Fibroblast of skin of left quadriceps (primary cell): ENCODE measurements at places on chromosomes 3 and 15.
A peak's percentile ranks its signal among the peaks of the same experiment; 100 is the strongest.

DNA sequence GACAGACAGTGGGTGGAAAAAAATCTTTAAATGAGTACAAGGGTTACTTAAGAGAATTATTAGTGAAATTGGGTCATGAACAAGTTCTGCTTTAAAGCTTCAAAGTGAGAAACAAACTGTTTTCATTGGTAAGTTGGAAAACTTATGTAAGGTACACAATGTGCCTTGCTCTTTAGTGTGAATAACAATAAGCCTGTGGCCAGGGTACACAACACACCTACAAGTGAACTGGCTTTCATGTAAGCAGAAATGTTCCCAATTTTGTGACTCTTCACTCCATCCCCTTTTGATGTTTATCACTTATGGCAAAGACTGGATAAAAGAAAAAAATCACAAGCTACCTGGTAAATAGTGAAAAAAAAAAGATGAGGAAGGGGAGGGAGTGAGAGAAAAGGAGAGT is 253.7 kb downstream of the ZBTB20 start:
- no peak for DNase-seq

GRCh38 chr3:171865191-171865865 is 22.2 kb downstream of the TMEM212 start:
- DNase-seq = no peak

GRCh38 chr15:70361106-70361505 is 263.4 kb upstream of the TLE3 start:
- DNase-seq = no peak

DNA sequence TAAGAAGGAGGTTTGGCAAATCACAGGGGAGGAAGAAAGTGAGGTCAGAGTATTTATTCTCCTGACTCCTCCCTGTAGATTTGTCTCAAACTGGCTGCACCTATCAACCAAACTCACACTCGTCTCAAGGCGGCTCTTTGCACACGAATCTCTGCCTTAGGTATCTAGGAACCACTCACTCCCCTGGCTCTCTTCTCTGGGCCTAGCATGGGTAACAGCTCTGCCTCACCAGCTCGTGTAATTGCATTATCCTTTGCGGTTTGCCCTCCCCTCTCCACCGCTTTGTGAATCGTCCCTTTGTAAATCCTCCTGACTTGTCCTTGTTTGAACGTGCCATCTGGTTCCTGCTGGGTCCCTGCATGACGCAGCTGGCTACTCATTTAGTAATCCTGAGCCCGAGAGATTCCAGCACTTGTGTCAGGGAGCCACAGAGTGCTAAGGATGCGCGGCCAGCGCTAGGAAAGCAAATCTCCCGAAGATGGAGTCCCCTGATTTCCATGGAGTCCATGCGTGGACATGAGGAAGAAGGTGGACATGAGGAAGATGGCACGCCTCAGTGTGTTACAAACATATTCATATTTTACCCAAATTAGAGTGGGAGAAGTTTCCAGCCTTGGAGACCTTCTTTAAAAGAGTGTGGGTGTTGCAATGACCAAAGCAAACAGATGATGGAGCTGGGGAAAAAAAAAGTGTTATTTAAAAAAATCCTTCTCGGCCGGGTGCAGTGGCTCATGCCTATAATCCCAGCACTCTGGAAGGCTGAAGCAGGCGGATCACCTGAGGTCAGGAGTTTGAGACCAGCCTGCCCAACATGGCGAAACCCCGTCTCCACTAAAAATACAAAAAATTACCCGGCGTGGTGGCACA is 26.7 kb downstream of the NRROS start:
- peak; percentile 17 for DNase-seq

DNA sequence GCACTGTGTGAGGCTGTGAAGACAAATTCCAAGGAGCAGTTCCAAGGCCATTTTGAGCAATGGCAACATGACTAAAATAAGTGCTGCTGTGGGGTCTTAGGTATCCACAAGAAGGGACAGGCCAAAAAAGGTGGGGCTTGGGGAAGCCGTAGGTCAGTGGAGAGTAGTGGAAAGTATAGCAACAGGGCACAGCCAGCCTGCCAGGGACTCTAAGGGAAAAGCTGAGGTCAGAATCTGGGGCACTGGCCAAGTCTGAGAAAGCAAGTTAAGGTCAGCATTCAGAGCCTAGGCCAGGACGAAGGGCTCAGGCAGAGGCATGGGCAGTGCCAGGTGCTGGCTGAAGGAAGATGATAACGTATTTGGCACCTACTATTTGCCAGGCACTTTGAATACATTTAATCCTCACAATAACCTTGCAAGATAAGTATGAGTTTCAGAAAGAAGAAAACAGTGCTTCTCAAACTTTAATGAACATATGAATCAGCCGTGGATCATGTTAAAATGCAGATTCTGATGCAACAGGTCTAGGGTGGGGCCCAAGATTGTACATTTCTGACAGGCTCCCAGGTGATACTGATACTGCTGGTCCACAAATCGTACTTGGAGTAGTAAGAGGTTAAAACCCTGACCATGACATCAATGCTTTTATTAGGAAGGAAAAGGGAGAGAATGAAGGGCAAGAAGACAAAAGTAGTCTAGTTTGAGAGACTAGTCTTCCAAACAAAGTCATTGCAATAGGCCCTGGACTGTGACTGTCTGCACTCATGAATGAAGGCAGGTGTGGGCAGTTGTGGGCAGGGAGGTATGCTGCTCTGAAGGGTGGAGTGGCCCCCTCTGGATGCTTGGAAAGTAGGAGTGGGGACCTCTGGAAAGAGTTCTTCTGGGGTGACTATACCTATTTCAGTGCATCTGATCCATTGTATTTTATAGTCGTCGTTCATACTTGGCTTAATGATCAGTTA is 106.3 kb upstream of the ANKRD28 start:
- no peak for DNase-seq

- no peak for DNase-seq
Measured at GRCh38 chr3:87307805-87308204, 31.4 kb upstream of the POU1F1 start.

GRCh38 chr3:114622001-114622400 is 328.2 kb downstream of the TIGIT start:
- no peak for DNase-seq

- DNase-seq = no peak
Measured at GRCh38 chr3:87044846-87045245, 53.9 kb upstream of the VGLL3 start.

DNA sequence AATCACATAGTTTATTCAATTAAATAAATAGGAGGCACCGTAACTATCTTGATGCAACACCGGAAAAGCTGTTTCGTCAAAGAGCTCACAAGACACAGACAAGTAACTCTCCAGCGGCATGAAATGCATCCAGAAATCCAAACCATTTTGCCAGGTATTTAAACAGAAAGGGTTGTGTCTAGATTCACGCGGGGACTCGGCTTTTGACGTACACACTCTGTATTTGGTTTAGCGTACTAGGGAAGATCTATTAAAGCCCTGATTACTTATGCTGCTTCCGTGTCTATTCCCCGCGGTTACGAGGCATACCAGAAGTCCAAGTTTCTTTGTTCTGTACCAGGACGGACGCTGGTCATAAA is 718 bp downstream of the BNIP2 start:
- DNase-seq = peak; percentile 23

DNA sequence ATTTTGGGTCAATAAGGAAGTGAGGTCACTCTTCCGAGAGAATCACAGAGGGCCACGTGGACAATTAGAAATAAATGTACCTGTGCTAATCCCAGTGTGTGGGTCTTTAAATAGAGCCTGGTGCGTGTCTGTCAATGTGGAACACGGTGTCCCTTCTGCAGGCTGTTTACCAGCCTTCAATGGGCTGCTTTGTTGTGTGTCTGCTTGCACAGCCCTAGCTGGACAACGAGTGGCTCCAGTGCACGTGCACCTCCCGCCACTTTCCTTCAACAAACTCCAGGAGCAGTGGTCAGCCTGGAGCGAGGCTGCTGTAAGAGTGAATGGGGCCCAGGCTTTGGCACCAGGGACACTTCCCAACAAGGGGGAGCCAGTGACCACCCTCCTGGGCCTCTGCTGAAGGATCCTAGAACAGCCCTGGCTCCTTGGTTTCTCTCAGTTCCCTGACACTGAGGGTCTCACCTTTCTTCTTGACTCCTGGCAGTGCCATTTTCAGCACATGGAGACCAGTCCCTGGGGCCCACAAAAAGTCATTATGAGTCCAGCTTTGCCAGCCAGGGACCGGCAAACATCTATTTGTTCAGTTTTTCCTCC is 76.1 kb downstream of the ISG20 start:
- no peak for DNase-seq

GRCh38 chr3:24396338-24396737 is 98.3 kb downstream of the THRB start:
- DNase-seq = no peak

DNA sequence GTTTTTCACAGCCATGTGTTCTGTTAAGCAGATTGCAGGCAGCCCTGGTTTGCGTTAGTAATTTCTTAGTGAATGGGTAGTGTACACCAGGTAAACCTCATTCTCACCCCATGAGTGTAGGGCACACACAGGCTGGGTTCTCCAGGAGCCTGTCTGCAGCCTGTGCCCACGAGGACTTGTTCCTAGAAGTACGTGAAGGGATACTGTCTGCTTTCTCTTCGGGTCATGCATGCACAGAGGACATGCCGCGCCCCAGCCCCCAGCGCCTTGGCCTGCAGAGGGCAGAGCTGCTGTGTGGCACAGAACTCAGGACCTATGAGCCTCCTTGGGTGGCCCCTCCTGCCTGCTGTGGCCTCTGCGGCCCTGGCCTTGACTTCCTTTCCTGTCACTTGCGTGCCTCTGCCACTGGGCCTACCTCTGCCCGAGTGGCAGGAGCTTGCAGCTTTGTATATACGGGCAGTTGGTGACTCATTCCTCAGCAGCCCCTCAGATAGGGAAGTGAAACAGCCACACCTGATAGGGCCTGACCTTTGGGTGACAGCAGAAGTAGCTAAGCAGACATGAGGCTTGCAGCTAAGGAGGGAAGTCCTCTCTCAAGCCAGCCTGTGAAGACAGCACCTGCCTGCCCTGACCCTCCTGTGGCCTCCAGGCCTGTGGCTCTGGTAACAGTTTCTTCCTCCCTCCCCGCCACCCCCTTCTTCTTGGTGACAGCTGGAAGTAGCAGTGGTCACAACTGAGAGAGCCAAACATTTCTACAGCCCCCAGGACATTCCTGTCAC is 19.5 kb downstream of the PPCDC start:
- DNase-seq = no peak
